ENCODE measurements at places on chromosomes 1 and 21.

DNA sequence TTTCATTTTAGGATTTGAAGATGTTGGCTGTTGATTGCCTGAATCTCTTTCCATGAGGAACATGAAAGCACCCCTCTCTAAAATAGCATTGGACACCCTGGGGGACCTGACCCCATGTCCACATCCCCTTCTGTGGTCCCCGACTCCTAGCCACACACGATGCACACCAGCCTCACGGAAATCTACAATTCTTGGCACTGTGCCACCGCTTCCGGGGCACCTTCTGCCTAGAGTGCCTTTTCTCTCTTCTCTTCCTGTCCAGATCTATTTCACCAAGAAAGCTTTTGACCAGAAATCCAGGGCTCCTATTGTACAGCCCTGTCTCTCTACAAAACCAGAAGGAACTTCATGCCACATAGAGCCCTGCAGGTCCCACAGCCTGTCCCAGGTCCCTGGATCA, 50.3 kb downstream of the MYSM1 start:
- DNase-seq = no peak

DNA sequence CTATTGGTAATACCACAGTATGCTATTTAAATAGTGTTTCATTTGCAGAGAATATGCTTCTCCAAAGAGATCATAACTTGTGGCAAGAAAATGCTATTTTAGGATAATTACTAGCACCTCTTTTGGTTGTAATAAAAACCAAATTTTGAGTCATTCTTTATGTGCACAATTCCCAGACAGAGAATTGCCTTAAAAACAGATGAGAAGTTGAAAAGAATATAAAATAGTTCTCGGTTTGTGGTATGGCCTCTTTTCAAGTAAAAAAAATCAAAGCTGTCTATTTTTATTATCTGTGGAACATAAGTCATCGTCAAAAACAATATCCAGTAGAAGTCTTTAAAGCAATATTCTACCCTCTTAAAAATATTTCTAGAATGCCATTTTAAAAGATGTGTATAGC, 185.9 kb downstream of the GREM2 start:
- DNase-seq = no peak

DNA sequence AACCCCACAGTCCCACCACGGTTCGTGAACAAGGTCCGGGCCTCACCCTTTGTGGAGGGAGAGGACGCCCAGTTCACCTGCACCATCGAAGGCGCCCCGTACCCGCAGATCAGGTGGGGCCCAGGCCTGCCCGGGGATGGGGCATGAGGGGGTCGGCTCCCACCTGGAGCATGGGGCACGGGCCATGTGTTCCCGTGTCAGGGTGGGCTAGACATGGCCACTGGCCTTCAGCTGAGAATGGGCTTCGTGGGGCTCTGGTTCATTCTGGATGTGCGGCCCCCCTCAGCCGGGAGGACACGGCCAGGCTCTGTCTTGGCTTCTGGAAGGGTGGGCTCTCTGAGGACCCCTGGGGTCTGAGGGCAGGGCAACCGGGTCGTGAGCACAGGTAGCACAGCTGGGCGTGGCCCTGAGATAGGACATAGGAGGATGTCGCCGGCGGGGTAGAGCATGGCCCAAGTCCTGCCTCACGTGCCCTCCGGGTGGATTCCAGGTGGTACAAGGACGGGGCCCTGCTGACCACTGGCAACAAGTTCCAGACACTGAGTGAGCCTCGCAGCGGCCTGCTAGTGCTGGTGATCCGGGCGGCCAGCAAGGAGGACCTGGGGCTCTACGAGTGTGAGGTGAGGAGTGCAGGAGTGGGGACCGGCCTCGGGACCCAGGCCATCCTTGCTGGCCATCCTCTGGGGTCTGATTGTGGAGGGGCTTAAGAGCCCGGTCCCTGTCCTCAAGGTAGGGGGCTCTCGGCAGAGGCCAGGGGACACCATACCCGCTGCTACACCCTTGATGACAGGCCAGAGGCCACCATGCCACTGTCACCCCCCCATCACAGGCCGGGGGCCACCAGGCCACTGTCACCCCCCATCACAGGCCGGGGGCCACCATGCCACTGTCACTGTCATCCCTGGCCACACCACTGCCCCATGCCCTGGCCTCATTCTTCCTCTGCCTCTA, 55.5 kb downstream of the TRIM11 start:
- no peak for DNase-seq

- DNase-seq = no peak
Observed at GRCh38 chr1:203210350-203210749, 19.1 kb downstream of the CHIT1 start.

- DNase-seq = no peak
Observed at GRCh38 chr21:34270411-34270810, 93.4 kb upstream of the KCNE2 start.

GRCh38 chr21:33403786-33404585, 773 bp downstream of the IFNGR2 start:
- DNase-seq = no peak

- DNase-seq = no peak
Observed at GRCh38 chr1:78267513-78268218, 221.9 kb downstream of the GIPC2 start.

- peak; percentile 7 for DNase-seq
Observed at GRCh38 chr1:172449585-172450523, 6.0 kb upstream of the PIGC start.

- DNase-seq = no peak
Observed at GRCh38 chr21:44506279-44507255, 33.4 kb downstream of the KRTAP10-1 start.

- no peak for DNase-seq
Observed at GRCh38 chr1:3028531-3029282, 7.4 kb downstream of the ACTRT2 start.

DNA sequence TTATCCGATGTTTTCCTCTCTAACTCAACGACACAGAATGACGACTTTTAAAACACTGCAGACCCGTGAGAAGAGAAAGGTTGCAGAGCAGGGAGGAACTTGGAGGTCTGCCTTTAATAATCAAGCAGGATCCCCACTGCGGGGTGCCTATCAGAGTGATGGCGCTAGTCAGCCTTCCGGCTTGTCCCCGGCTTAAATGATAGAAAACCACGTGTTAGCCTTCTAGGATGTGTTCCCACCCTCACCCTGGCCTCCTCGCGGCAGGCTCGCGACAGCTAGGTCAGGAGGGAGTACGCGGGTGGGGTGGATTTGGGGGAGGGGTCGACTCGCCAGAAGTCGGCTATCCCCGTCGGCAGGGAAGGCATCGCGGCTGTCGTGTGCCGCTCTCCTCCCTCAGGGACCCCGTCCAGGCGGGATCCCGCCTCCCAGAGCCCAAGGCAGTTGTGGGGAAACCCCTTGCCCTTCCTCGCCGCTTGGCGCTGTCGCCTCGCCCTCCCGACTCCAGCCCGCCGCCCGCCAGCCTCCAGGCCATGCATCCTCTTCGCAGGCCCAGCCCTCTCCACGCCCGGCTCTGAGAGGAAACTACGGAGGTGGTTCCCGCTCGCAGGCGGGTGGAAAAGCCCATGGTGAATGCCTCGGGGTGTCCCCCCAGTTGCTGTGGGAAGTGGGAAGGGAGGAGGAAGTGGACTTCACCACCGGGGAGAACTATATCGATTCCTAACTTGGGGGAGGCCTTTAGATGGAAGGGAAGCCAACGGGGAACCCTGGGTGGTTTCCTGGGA, 1.1 kb upstream of the SMG7 start:
- peak; percentile 48 for DNase-seq

DNA sequence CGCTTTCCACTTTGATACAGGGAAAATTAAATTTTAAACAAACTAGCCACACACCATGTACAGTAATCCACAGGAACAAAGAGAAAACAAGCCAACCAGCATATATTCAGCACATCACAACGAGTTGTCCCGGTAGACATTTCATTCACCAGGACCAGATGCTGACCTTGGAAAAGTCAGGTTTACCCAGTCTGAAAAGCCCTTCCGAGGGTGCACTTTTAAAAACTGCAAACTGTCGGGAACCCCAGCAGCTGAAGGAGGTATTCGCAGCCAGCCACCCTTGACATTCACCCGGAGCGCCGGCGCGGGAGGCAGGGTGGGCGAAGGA, 1.2 kb downstream of the MCOLN3 start:
- DNase-seq = no peak

DNA sequence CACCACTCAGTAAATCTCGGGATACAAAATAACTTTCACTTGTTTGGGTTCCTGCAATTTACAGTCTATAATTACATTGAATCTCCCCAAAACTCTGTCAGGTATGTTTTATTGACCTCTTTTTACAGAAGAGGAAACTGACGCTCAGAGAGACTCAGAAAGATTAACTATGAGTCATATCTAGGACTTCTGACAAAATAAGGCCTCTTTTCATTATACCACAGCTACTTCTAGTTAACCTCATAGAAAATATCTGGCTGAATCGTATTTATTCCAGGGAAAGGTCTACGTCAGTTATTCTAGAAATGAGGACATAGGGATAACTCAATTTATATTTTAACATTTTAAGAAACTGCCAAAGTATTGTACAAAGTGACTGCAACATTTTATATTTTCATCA, 211.1 kb upstream of the FAM78B start:
- DNase-seq = no peak

DNA sequence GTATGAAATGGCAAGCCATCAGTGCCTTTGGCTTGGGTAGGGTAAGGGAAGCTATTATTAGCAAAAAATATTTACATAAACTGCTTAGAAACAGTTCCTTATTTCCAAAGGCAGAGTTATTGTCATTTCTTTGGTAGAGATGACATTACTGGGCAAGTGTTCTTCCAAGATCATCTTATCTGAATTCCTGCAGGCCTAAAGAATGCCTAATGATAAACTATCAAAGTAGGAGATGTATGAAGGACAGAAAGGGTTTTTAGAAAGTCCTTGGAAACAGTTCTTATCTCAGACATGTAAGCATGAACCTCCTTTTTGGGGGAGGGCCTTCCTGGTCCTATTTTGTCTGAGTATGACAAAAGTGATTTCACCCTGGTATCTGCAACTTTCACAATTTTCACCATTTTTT, 5.1 kb upstream of the FRRS1 start:
- no peak for DNase-seq

GRCh38 chr1:15902882-15903281, 55.4 kb downstream of the SPEN start:
- DNase-seq = no peak

- DNase-seq = no peak
Observed at GRCh38 chr1:30600258-30600657, 123.1 kb downstream of the MATN1 start.

- no peak for DNase-seq
Observed at GRCh38 chr1:7366955-7367665, 404.0 kb upstream of the VAMP3 start.

All from stimulated activated CD4-positive, alpha-beta T cell treated with anti-CD3 and anti-CD28 coated beads, Interleukin-1b, Interleukin-23, amount 100 ng/mL, for 4 hours (primary cell).